Smooth muscle cell of bladder (primary cell): ENCODE measurements at places on chromosomes 1 and 21. TPM values are rescaled to one million over a fixed set of nuclear protein-coding genes. Genes with fewer than 3 reads are reported as not detected.

The SIPA1L2 gene
- total RNA-seq: 17.2 and 19.2 TPM in 2 replicates

The IRF6 gene
- total RNA-seq: 0.09 and 0.14 TPM in 2 replicates

The TMEM52 gene
- not detected in 2 replicates for total RNA-seq

The KLF17 gene
- under 0.01 and 0.09 TPM in 2 replicates for total RNA-seq
